ENCODE measurements at places on chromosomes 7 and 10. TPM values are rescaled to one million over a fixed set of nuclear protein-coding genes. Genes with fewer than 3 reads are reported as not detected.

- DNase-seq = no peak
These were observed 23.6 kb upstream of the TTYH3 start for GRCh38 chr7:2607923-2608904.

DNA sequence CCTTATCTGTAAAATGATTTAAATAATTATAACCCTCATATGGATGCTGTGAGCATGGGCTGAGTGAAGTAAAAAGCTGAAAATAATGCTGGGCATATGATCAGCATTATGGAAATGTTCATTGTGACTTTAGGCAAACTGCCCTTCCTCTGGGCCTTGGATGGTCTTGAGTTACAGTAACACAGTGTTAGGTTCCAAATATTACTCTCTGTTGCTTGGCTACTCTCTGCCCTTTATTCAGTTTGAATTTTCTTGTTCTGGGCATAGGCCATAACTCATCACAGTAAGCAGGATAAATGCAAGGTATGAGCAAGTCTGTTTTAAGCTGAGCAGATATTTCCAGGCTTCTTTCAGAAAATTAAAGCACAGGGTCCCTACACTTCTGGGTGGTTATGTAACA is 868.0 kb downstream of the KCNMA1 start:
- DNase-seq = no peak

ESYT2 gene
- total RNA-seq = 61.3 TPM

TUBAL3 gene
- total RNA-seq = 0.14 TPM

DNA sequence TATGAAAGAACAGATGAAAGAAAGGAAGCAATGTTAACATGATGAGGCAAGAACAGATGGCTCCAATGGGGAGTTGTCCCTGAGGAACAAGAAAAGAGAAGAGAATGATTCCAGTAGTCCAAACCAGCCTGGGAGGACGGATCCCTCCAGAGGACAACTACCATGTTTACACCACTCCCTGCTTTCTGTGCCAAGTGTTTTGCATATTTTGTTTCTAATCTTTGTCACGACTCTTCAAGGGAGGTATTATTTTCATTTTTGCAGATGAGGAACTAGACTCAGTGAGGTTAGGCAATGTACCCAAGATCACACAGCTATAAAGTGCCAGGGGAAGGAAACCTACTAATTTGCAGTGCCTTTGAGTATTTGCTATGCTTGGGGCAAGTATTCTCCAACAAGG is 116.2 kb downstream of the PARP12 start:
- DNase-seq = no peak

OR6B1 gene
- not detected for total RNA-seq

GJD4 gene
- total RNA-seq = not detected

- DNase-seq = no peak
These were observed 73.2 kb upstream of the KLF6 start for GRCh38 chr10:3858051-3858845.

DNA sequence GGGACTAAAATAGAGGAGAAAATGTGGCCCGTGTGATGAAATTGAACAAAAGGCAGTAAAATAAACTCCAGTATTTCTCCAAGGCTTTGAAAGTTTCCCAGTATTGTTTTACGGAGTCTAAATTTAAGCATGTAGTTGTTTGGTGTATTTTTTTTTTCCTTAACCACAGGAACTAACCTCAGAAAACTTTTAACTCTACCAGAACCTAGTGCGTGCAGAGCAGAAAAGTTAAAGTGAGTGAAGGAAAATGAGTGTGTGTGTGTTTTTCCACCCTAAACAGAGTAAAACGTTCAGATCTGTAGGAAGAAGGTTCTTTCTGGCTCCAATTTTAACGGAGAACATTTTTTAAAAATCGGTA is 812 bp downstream of the PROSER2 start:
- no peak for DNase-seq

FAM25A gene
- not detected for total RNA-seq

ATOH7 gene
- not detected for total RNA-seq

DNA sequence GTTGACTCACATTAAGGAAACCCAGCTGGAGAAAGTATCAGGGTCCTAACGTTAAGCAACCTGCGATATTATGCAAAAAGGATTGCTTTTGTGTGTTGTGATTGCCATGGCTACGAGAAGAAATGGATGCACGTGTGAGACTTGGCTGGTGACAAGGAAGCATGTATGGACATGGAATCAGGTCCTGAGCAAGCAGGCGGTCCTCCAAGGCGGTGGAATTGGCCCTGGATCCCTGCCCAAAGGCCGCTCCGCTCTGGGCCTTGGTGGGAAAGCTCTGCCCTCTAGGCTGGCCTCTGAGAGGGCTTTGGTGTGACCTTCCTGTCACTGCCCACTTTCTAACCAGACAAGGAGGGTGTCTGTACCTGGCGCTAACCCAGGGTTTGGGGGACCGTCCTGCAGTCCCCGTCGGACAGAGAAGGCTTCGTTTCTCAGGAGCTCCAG is 192.1 kb downstream of the EBF3 start:
- no peak for DNase-seq

DNA sequence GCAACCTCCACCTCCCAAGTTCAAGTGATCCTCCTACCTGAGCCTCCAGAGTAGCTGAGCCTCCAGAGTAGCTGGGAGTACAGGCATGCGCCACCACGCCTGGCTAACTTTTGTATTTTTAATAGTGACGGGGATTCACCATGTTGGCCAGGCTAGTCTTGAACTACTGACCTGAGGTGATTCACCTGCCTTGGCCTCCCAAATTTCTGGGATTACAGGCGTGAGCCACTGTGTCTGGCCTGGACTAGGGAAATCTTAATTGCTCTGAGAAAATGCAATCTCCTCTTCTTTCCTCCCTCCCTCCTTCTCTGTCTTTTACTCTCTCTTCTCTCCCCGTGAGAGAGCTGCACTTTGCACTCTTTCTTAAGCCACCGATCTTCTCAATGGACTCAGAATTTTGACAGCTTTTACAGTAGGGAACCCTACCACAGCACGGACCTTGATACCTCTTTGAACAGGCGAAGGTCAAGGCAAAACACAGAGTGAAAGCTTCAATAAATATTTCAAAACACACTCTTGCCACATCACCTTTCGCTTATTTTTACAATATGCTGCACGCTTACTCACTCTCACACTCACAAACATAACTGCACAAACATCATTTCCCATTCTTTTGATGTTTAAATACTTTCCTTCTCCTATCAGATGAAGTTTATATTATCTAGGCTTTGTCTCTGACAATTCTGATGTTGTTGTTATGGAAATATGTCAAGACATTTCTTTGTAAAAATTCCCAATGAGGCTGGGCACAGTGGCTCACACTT is 173.4 kb upstream of the NRP1 start:
- DNase-seq = no peak

GRCh38 chr7:77498659-77499379 is 38.3 kb upstream of the PTPN12 start:
- no peak for DNase-seq

- DNase-seq = no peak
These were observed 322 bp upstream of the RAMP3 start for GRCh38 chr7:45157286-45157652.

YAE1 gene
- 14.2 TPM for total RNA-seq

DNA sequence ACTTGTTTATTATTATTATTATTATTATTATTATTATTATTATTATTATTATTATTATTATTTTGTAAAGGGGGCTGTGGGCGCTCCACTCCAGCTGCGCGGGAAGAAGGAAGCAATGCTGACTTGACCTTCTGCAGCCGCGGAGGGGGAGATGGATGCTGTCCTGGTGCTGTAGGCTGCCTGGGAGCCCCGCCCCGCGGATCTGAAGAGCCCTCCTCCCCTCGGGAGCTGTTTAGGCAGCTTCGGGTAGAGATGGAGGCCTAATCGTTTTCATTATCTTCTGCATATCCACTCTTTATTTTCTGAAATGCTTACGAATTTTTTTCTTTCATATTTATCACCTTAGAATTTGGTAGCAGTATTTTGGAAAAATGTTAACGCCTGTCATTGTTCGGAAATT is 101.2 kb upstream of the KLF6 start:
- no peak for DNase-seq

TEX36 gene
- total RNA-seq = not detected

GRCh38 chr7:134703782-134704181 is 57.1 kb downstream of the BPGM start:
- DNase-seq = no peak

ZNF248 gene
- total RNA-seq = 7.9 TPM

DNA sequence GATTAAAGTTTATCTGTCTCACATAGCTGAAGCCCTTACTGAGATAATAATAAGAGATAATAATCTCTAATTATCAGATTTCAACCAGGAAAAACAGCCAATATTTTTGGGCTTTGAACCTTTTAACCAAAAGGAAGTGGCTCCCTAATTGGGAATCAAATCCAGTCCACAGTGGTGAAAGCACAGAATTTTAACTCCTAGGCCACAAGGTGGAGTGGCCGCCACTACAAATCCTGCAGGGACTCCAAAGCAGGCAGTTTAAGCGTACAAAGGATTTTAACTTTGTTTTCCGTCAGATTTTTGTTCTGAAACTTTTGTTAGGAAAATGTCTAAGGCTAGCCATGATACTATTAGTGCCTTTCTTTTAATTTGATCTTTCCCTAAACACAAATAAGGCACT is 99.6 kb upstream of the CCNY start:
- DNase-seq = no peak

DNA sequence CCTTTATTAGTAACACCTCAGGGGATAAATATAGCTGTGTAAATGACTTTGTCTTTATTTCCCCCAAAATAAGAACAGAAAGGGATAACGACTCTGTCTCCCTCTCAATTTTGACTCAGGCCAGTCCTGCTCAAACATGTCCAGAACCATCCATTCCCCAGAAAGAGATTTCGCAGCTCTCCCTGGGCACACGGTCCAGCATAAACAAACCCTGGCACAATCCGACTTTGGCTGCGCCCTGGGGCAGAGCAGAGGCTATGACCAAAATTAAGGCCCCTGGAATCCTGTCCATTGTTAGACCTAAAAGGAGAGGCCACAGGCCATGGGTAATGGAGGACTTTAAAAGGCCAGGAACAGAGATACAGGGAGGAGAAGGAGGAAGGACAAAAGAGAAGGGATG is 99.1 kb downstream of the PRPF18 start:
- DNase-seq = no peak

DNA sequence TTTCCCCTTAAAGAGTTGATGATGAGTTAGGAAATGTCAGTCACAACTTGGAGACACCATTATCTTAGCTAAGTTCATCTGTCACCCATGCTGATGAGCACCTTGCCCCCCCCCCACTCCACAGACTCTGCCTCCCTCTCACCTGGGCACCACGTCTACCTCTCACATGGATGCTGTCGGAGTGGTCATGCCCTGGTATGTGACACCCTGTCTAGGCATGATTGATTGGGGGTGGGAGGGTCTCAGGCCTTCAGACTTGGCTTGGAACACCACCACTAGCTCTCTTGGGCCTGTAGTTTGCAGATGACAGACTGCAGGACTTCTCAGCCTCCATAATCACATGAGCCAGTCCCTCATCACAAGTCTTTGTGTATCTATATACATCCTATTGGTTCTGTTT is 78.0 kb downstream of the WDR37 start:
- DNase-seq = no peak

- no peak for DNase-seq
These were observed 55.7 kb downstream of the JAKMIP3 start for GRCh38 chr10:132121511-132121830.

DNA sequence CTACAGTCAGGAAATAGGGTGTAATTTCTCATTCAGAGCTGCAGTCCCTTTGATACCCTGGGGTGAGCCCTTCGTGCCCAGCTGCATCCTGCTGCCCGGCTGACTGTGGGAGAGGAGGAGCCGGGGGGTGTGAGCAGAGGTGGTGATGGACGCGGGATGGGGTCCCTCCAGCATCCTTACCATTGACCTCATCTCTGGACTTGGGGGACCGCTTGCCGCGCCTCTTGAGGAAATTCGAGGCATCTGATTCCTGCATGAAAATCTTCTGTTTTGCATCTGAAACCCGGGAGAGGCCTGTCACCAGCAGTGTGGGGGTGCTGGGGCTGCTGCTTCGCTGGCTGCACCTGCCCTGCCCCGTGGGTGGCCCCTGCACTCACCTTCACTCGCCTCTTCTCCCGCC is 816 bp downstream of the UCMA start:
- no peak for DNase-seq

- no peak for DNase-seq
These were observed 17.5 kb upstream of the TRUB1 start for GRCh38 chr10:114920459-114920858.

DNA sequence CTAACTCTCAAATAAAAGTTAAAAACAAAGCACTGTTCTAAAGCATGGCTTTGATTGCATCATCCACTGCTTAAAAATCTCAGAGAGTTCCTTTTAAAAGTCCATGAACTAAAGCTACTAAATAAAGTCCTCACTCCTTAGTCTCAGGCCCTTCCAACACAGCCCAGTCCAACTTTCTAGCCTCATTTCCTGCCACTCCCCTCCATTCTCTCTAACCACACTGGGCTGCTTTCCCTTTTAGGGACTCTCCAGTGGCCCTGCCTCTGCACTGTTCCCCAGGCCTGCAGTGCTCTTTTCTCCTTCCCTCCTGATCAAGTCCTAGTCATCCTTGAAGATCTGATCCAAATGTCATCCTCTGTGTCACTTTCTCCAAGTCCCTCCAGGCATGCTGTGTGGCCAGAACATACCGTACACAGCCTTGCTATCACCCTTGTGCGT is 56.9 kb upstream of the PPP1R3C start:
- DNase-seq = peak; percentile 59

DNA sequence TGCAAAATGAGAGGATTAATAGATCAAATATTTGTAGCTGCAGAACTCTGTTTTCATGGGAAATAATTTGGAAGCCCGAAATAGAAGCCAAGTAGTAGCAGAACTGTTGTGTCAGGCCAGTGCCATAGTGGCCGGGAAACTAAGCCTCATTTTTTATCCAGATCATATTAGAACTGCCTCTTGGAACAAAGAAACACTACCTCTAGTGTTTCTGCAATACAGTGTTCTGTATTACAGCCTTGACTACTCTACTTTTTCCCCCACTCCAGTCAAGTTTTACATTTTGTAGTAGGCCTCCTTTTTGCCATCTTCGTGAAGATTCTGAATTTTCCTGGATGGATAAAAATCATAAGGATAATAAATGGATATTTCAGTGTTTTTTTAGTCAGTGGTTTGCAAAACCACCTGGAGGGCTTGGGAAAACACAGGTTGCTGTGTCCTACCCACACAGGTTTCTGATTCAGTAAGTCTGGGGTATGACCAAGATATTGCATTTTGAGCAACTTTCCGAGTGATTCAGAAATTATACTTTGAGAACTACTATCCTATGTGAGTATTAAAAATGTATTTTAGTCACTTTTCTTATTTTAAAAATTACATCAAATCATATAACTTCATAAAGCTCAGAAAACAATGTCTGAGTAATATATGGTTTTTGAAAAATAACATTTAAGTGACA is 326.2 kb upstream of the KAT6B start:
- DNase-seq = no peak
